ENCODE measurements at places on chromosomes 3 and 15.

GRCh38 chr3:42230860-42231259, 35.1 kb downstream of the CCK start:
- no peak for DNase-seq

DNA sequence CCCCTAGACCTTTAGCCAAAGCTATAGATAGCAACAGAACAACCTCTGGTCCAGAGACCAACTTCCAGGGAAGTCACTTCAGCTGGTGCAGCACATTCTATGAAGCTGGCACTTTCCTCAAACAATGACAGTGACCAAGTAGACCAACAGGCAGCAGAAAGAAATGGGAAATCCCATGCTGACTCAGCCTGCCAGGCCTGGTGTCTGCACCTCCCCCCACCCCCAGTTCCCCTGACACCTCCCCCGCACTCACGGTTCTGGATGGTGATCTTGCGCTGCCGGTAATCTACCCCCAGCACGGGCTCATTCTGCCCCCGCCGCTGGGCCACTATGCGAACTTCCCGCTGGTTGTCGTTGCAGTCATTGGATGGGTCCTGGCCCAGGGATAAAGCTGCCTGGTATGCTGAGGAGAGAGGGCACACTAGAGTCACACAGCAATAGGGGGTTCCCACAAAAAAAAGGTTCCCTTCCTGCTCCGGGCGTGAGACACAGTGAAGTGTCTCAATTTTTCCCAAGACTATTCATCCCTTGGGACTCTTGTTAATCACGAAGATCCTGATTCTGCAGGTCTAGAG, 17.0 kb downstream of the ILDR1 start:
- DNase-seq, result no peak

DNA sequence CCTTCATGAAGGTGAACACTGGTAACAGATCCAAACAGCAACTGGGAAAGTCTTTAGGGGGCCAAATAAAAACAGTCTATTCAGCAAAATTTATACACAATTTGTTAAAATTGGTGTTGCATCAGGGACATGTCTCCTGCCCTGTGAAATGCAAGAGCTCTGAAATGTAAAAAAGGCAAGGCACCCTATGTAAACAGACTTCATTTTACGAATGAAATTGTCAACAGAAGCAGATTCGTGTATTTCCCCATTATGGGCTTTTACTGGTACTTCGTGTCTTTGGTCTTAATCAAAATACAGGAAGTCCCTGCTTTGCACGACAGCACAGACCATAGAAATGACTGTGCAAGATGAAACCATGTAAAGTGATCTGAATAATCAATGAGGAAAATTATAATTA, 127.3 kb upstream of the THBS1 start:
- no peak for DNase-seq

DNA sequence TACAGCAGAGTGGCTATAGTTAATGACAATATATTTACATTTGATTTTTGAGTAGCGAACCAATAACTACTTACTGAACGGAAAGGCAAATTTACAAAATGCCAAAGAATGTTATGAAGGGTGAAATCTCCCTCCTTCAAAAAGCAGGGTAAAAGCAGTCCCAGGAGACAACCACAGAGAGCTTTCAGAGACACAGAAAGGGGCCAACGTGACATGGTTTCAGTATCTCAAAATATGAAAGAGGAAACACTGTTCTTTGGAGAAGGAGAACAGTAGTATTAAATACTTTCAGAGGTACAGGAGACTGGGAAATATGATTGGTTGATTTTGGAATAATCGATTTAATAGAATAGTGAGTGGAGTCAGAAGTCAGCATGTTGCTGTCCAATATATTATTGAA, 52.3 kb upstream of the ROBO1 start:
- no peak for DNase-seq

- DNase-seq, result no peak
Measured at GRCh38 chr15:38538328-38539007, 26.1 kb downstream of the RASGRP1 start.

GRCh38 chr3:177647341-177647740, 450.1 kb upstream of the TBL1XR1 start:
- DNase-seq, result no peak

DNA sequence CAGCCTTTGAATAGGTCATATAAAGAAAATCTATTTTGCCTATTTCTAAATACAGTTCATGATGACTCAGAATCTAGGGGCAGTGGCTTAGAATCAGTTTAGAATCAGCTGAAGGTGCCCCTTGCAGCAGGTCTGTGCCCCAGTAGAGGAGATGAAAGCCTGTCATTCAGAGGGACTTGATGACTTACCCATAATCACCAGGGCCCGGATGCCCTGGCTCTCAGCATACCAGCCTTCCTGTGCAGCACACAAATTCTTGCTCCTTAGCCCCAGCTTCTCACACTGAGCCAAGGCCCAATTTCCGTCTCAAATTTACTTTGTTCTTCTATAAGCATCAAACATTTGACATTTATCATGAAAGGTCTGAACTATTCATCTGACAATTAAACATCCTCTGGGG, 83.2 kb upstream of the EOMES start:
- no peak for DNase-seq

DNA sequence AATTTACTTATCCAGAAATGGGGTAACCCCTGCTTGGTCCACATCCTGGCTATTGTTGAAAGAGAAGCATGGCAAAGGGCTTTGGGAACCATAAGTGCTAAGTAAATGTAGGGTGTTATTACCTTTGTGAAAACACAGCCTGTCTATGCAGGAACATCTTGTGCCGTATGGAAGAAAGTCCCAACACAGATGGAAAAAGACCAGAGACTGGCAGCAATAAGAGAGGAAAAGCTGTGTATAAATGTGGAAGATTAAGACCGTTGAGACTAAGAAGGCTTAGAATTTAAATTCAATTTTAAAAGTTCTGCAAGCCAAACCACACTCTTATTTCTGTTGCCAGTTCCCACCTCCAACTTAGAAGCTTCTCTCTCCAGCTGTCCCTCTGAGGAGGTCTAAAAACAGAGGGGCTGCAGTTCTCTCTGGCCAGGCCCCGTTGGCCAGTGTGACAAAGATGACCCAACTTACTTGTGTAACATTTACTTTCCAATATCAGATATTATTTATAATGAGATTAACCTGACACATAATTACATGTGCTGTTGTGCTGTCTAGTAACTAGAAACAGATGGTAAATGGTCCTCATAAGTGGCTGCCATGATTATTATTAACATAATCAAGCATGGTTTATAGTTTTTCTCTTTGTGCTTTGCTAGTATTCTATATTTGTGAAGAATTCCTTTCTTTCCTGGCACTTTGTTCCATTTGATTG, 7.0 kb downstream of the MINDY4B start:
- no peak for DNase-seq

DNA sequence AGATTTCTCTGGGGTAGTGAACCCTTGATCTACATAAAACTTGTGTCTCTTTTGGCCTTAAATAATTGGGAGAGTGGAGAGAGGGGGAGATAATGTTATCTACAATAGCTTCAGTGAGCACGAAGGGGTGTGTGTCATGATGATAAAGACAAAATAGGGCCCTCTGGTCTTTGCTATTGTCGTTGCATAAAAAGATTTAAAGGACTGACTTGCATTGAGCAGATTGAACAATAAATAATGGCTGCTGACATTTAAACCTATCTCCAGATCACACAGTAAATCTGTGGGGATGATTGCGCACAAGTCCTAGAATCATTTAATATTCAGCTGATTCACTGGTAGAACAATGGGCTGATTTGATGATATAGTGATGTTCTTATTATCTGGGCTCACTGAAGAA, 71.3 kb upstream of the GAP43 start:
- DNase-seq, result no peak

DNA sequence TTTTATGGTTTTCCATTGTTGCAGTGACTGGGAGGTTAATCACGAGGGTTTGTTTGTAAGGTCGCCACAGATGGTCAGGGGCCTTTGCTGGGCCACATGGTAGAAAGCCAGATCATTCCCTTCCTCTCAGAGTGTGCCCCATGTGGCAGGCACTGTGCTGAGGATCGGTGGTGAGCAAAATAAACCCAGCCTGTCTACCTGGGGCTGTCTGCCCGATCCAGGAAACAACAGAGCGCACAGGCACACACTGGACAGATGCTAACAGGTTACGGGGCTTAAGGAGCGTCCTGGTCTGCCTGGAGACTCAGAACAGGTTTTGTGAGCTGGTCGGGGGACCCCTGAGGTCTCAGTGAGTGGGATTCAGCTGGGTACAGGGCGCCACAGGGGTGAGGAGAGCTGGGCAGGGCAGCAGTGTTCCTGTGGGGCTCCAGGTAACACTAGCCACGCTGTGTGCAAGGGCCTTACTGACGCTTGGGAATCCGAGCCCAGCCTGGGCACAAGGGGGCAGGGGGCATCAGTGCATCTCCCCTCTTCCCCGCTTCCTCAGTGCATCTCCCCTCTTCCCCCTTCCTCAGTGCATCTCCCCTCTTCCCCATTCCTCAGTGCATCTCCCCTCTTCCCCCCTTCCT, 136.4 kb downstream of the DNAJB8 start:
- no peak for DNase-seq

DNA sequence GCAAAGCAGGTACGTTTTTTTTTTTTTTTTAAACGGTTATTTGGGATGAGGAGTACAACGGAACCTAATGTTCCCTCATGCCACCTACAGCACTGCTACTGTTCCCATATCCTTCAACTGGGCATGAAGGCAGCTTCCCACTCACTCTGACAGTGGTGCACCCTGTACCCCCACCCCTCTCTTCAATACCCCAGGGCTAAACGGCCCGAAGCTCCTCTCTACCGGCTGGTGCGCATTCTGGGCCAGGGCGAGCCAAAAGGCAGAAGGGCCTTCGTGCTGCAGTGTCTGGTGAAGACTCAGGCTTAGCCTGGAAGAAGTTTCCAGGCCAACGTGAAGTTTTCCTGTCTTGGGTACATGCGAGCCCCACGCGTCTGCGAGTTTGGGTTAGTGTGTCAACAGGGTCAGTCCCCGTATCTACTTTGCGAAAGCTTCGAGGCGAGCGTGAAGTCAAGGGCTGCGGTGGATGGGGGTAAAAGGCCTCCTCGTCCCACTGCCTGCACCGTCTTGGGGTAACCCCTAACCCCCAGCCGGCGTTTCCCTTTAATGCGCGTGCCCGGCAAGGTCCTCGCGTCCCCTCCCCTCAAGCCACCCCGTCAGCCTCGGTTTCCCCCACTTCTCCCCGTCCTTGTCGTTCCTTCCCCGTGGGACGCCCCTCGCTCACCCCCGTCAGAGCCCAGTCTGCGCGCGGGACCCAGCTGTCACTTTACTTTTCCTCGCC, 765 bp upstream of the UBE2E2 start:
- no peak for DNase-seq

GRCh38 chr3:175118382-175118941, 259.3 kb downstream of the NAALADL2 start:
- no peak for DNase-seq

GRCh38 chr3:37611771-37612170, 249.9 kb upstream of the CTDSPL start:
- no peak for DNase-seq

- no peak for DNase-seq
Measured at GRCh38 chr3:150519026-150519425, 27.3 kb downstream of the SERP1 start.

- no peak for DNase-seq
Measured at GRCh38 chr3:17964108-17964507, 221.7 kb upstream of the TBC1D5 start.

DNA sequence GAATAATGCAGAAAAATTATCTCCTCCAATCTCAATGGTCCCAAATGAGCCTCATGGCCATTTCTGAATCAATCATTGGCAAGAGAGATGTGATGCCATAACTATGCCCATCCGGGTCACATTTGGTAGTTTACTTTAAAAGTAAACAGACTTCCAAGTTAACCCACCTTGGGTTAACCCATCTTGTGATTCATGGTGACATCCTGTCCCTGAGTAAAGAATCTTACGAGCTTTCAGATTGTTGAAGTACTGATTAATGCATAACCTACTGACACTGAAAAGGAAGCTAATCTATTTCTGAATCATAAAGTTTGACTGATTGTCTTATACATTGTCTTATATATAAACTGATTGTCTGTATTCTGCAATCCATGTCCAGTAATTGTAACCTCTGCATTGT, 467.2 kb upstream of the AGTR1 start:
- no peak for DNase-seq
